ENCODE measurements at places on chromosomes 12 and 14. TPM values are rescaled to one million over a fixed set of nuclear protein-coding genes. Genes with fewer than 3 reads are reported as not detected.
A peak's percentile ranks its signal among the peaks of the same experiment; 100 is the strongest.

GRCh38 chr14:98119739-98120138 is 1152.3 kb downstream of the BCL11B start:
- DNase-seq, result no peak

GRCh38 chr14:26339381-26339780 is 258.5 kb downstream of the NOVA1 start:
- DNase-seq, result no peak

GRCh38 chr12:38490073-38490472 is 173.5 kb downstream of the ALG10B start:
- no peak for DNase-seq

GRCh38 chr12:100267603-100268281 is 765 bp downstream of the SCYL2 start:
- peak; percentile 16 for DNase-seq

KITLG gene
- total RNA-seq, result 5.0 TPM

GRCh38 chr14:22837750-22838538 is 1.6 kb downstream of the MMP14 start:
- DNase-seq, result no peak

GRCh38 chr14:64698903-64699302 is 5.3 kb upstream of the PLEKHG3 start:
- DNase-seq, result no peak

TSPAN31 gene
- total RNA-seq, result 31.2 TPM

GRCh38 chr12:16421806-16422205 is 74.4 kb downstream of the MGST1 start:
- no peak for DNase-seq

RFLNA gene
- total RNA-seq, result not detected

GRCh38 chr14:52048641-52049204 is 20.1 kb downstream of the NID2 start:
- peak; percentile 27 for DNase-seq

GRCh38 chr12:6233121-6233971 is 33.1 kb downstream of the CD9 start:
- DNase-seq, result no peak

ZDHHC22 gene
- total RNA-seq, result not detected

DNA sequence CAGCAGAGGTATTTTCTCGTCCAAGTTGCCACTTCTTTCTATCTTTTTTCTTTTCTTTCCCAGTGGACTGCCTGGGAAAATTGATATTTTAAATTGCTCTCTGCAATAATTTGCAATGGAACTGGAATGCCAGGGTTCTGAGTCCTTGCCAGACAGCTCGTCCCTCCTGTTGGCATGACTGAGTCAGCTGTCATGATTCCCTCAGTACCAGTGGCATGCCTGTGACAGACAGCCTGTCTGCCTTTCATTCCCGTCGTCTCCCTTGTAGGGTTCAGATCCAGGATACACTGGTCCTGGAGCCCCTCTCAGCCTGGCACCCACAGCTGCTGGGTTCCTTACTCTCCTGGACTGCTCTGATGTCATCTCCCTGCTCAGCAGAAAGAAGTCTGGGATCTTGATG is 84.8 kb downstream of the PTPN11 start:
- no peak for DNase-seq

DNA sequence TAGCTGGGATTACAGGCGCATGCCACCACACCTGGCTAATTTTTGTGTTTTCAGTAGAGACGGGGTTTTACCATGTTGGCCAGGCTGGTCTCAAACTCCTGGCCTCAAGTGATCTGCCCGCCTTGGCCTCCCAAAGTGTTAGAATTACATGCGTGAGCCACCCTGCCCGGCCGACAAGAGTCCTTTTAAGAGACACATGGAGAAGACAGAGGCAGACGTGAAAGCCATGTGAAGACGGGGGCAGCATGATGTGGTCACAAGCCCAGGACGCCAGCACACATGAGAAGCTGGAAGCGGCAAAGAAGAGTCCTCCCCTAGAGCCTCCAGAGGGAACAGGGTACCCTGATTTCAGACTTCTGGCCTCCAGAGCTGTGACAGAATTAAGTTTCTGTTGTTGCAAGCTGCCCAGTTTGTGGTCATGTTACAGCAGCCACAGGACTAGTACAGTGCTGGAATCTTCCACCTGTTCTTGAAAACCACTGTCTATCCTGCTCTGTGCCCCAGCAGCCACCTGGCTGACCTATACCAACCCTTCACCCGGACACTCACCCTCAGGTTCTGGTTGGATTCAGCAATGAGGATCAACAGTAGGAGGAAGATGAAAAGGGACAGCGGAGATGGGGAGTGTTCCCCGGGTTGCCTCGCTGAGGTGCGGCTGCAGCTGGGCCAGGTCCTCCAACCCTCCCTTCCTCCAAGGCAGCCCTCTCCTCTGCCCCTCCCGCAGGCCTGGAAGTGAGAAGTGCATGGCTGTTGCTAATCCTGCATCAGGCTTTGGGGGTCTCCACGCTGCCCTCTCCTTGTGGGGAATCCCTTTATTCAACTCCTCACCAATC is 16.9 kb downstream of the VPS37B start:
- DNase-seq, result no peak

MIP gene
- total RNA-seq, result not detected

CIPC gene
- total RNA-seq, result 9.9 TPM

PRB2 gene
- total RNA-seq, result not detected

All from A172 (cell line).